Activated CD4-positive, alpha-beta T cell treated with anti-CD3 and anti-CD28 coated beads, Interleukin-2, amount 50 U/mL, for 4 hours (primary cell): ENCODE measurements at places on chromosomes 2 and 18.

DNA sequence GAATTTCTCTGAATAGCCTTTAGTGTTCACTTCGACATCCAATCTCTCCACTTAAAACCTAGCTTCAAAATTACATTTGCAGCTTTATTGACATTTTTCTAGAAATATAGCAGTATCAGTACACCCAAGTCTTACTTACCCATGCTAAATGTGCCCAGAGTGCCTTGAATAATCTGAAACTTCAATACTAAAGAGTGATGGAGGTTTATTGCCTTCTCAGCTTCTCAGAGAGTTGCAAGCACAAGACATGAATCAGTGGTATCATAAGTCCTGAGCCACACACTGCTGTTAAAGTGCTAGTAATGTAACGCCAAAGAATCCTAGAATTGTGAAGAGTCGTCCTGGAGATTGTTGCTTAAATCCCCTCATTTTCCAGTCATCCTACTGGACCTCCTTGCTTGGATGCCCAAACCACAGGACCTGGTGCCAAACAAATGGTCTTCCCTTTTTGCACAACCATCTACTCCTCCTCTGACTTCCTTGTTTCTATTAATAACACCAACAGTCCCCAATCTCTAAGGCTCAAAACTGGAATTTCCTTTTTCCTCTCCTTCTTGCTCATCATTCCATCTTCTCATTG, 83.2 kb upstream of the SPATS2L start:
- no peak for DNase-seq

GRCh38 chr2:42906557-42907411, 114.4 kb upstream of the HAAO start:
- DNase-seq, result no peak

DNA sequence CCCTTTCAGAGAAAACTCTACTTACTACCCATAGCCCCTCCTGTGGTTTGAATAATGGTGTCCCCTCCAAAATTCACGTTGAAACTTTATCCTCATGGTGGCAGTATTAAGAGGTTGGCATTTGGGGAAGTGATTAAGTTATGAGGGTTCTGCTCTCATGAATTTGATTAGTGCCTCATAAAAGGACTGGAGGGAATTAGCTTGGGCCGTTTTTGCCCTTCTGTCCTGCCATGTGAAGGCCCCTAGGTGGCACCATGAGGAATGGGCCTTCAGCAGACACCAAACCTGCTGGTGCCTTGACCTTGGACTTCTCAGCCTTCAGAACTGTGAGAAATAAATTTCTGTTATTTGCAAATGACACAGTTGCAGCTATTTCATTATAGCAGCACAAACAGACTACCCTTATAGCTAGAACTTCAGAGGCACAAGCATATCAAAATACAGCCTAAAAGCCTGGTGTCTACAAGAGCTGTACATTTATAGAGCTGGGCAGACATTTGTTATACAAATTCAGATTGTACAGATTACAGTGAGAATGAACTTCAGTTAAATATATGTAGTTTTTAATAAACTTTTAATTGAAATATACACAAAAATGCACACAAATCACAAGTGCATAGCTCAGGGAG, 2.6 kb upstream of the PTPN2 start:
- no peak for DNase-seq

- no peak for DNase-seq
Observed at GRCh38 chr2:70898363-70899240, 37.1 kb upstream of the ATP6V1B1 start.

GRCh38 chr2:29916571-29916970, 4.8 kb downstream of the ALK start:
- no peak for DNase-seq

GRCh38 chr2:241771286-241772062, 5.1 kb upstream of the GAL3ST2 start:
- DNase-seq, result no peak

DNA sequence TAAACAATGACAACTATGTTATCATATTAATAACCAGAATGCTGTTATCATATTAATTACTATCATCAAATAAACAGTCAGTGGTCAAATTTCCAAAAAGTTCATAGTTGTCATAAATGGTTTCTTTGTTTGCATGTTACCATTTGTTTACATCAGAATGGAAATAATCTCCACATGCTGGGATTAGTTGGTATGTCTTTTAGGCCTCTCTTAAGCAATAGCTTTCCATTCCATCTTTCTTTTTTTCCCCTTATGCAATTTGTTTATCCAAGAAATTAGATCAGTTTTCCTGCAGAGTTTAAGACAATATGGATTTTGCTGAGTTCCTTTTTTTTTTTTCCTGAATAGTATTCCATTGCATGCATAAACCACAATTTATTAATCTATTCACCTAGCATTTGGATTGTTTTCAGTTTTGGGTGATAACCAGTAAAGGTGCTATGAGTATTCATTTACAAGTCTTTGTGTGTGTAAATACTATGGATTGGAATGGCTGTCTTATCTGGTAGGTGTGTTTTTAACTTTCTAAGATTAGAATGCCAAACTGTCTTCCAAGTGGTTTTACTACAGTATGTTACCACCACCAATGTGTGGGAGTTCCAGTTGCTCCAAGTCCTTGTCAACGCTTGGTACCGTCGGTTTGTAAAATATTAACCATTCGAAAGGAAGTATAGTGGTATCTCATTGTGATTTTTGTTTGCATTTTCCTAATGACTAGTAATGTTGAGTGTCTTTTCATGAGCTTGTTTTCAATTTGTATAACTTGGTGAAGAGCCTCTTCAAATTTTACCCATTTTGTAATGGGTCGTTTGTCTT, 33.3 kb upstream of the TXNDC2 start:
- DNase-seq, result no peak

- no peak for DNase-seq
Observed at GRCh38 chr18:46562674-46563192, 94.3 kb downstream of the LOXHD1 start.

DNA sequence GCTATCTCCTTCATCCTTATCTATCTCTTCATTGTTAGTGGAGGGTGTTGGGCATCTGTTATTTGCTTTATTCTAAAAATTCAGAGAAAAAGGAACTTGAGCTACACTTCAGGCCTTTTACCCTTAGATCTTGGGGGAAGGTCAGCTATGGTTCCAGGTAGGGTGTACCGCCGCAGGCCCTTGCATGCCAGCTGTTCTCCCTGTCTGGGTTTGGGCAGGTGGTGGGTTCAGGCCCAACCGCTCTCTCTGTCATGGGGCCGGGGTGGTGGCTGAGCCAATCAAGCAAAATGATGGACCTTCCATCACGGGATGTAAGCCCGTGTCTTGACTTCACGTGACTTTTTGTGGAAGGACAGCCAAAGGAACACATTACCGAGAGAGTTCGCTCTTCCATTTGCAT, 231.1 kb downstream of the LDLRAD4 start:
- DNase-seq, result no peak

DNA sequence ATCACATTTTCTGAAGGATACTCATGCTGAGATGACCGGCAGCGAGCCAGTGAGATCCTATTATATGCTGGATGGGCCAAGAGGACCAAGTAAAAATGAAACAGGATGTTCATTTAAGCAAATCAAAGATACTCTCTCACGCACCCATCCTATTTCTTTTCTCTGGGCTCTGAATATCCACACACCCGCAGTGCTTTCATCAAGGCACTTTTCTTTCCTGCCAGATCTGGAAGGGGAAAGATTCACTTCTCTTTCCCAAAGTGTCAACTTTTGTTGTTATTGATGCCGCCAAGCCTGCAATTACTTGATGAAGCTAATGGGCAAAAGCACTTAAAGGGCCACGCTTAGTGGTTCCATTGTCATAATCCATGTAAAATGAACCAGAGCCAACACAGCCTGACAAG, 191.9 kb upstream of the CHAC2 start:
- DNase-seq, result no peak

DNA sequence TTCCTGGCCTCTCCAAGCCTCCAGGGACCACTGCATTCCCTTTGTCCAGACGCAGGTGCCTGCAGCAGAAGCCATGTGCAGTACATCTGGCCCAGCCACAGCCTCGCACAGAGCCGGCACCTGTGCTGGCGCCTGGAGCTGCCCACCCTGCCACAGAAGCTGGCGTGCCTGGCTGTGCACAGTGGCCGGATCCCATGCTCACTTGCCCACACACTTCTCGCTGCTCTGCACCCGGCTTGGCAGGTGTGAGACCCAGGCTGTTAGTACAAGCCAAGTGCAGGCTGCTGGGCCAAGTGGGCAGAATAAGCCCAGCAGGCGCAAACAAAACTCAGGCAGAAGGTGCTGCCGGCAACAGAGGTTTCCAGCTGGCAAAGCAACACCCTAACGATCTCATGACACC, 124.5 kb upstream of the CCDC150 start:
- DNase-seq, result no peak

DNA sequence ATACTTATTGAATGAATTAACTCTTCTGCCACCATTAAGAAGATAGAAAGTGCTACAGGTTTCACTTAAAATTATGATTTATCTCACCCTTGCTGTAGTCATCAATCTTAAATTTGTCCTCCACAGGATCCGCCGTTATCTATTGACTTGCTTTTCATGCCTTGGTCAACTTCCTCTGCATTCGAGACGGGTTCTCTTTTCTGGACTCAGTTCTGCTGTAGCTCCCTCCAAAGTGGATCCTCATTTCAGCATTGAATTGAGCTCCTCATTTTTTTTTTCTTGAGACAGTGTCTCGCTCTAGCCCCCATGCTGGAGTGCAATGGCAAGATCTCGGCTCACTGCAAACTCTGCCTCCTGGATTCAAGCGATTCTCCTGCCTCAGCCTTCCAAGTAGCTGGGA, 27.6 kb downstream of the INPP5D start:
- DNase-seq, result no peak

DNA sequence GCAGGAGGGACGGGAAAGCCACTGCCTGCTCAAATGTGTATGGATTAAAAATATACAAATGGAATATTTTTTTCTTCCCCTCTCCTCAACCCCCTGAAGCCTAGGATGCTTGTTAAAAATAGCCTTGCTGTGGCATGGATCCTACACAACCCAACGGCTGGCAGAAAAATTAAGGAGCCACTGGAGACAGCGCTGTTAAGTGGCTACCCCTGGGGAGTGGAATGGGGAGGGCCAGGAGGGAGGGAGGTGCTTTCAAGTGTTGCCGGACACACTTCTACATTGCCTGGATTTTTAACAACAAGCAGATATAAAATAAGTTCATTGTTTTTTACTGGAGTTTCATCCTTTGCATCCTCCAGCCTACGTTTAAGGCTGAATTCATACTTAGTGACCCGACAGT, 66.6 kb downstream of the ZBTB7C start:
- DNase-seq, result no peak

- DNase-seq, result no peak
Observed at GRCh38 chr18:57698571-57699276, 77.1 kb upstream of the NARS1 start.

DNA sequence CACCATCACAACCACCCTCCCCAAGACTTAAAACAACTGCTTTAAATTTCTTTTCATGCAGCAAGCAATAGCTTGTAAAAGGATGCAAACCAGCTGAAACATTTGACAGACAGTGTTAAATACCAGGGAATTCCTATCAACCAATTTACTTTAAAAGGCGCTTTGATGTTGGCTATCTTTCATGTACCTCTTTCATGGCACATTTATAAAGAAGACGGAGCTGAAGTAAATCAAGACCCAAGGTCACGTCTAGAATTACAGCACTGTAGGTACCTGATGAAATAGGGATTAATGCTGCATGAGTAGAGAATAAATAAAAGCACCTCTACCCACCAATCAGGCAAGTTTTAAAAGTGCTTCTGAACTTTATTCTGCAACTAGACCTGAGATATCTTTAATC, 78.9 kb downstream of the SRBD1 start:
- DNase-seq, result no peak

- no peak for DNase-seq
Observed at GRCh38 chr2:47842846-47843245, 59.9 kb downstream of the MSH6 start.

DNA sequence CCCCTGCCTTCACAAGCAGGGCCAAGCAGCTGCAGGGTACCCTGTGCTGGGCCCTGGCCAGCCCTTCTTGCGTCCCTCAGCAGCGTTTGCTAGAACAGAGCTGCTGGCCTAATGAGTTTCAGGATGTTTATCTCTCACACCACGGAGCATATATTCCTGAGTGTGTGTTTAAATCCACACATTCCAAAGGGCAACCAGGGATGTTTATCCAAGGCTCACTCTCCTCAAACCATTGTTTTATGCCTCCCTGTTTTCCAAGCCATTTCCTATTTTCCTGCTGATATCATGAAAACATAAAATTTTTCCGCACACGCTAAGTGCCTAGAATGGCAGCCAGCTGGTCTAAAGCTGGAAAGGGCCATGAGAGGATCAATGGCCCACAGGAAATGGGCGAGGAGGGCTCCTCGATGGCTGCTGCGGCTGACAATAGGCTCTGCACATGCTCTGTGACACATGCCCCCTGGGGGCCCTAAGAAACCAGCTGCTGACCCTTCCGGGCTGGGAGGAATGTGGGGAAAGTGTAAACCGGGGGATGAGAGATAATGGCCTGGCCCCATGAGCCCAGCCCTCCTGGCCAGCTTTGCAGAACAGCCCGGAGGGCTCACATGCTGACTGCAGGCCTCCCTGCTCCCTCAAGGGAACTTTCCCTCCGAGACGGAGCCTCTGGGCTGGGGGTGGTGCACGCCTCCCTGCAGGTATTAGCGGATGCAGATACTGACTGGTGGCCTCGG, 194.0 kb downstream of the NDUFA10 start:
- no peak for DNase-seq

DNA sequence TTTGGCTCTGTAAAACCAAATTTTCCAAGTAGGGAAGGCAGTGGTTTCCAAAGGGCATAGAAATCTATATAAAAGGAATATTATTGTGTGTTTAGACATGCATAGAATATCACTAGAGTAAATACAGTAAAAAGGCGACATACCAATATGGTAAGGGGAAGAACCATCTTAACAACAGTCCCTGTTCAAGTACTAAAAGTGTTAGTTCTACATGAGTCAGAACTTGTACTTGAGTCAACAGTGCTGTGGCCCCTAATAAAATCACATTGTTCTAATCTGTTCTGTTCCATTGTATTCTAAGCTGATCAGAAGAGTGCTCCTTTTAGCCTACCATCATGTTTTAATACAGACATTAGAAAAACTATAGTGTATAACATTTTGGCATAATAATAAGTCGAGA, 36.1 kb upstream of the TNFRSF11A start:
- DNase-seq, result no peak

DNA sequence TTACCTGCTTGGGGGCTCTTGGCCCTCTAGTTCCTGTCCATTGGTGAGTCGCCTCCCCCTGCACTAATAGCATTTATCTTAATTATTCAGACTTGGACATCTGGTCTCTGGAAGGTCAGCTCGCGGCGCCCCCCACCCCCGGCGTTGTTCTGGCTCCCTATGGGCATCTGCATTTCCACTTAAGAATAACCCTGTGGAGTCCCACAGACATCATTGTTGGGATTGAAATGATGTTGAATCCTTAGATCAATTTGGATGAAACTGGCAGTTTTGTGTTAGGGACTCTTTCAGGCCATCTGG, 313.8 kb upstream of the HS6ST1 start:
- no peak for DNase-seq

DNA sequence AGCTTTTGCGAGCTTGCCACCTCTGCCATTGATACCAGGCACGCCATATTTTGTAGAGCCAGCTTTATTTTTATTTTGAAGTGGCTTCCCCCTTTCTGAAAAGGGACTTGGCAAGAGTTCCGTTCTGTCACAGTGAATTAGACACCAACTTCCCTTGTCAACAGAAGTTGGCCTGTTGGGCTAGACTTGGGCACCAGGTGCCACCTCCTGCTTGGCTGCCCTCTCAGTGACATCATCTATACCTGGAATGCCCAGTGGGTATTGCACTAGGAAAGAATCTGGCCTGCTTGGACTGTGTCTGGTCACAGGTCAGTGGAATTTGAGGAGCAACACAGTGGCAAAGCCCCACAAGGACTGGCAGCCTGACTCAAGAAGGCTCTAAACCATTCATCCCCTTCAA, 101.0 kb downstream of the BCL2L11 start:
- DNase-seq, result no peak

GRCh38 chr2:73070643-73071359, 711 bp downstream of the SFXN5 start:
- peak; percentile 13 for DNase-seq
